Activated naive CD4-positive, alpha-beta T cell treated with anti-CD3 and anti-CD28 coated beads, Interleukin-2, amount 50 U/mL, for 16 hours (primary cell): ENCODE measurements at places on chromosomes 16 and 17.

DNA sequence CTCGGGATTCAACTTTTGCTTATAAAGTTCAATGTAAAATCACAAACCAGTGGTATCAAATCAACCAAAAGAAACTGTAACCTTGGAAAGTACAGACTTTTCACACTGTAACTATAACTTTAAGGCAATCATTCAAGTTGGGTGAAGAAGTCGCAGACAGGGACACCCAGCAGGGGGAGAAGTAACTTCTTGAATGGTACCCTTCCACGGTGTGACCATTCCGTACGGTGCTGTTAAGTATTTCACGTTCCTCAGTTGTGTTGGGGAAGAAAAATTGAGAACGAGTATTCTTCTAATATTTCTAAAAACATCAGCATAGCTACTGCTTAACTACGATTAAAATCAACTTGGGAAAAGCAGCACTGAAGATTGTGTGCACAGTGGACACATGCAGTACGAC, 55.8 kb downstream of the MYH10 start:
- DNase-seq, result no peak

DNA sequence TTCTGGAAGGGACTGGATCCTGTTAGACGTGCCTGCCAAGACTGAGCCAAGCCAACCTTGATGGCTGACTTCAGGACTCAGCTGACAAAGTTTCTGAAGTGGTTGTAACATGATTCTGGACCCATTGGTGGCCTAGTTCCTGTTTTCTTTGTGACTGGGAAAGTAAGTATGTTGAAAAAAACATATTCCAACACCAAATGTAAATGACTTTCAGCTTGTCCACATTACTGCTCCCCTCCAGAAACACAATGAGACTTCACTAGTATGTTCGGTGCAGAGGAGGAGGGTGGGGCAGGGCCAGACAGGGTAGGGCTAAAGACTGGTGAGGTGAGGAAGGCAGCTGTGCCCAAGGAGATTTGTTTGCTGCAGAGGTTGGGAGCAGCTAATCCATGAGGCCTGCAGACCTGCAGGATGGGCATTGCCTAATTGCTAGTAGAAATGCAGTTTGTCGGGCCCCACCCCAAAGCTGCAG, 26.4 kb downstream of the NMT1 start:
- DNase-seq, result no peak

DNA sequence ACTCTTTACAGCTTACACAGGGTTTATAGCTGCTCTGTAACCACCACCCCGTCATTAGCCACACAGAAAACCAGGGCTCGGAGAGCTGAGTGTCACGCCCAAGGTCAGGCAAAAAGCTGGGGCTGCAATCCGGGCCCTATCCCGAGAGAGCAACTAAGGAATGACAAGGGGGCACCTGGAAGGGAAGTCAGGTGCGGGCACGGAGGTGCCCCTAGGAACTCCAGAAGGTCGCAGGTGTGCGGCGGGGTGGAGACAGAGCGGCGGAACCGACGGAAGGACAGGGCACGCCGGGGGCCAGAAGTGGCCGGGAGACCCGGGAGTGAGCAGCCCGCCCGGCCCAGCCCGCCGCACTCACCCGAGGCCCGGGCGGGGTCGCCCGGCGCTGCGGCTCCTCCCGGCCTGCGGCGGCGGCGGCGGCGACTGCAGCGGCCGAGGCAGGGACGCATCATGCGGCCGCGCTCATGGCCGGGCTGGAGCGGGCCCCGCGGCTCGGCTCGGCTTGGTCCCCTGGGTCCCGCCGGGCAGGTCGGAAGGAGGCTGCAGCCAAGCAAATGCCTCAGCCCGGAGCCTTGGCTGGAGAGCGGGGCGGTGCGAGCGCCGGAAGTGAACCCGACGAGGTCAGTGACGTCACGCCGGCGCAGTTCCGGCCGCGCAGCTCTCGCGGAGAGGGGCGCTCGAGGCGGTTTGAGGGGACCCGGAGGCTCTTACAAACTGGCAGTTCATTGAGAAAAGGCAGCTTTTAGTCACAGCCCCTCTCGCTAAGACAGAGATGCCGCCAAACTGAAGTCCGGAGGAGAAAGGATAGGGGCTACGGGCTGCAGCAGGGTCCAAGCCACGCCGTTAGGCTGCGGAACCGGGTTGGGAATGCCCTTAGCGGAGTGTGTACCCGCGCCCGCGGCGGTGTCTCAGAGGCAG, at the start of gene ZDHHC7:
ZDHHC7 (minus strand) TSS at position 605 of the 915 bp plus-strand sequence. CDS start 20,917 bp downstream, outside the sequence.
- DNase-seq, result peak; percentile 84

DNA sequence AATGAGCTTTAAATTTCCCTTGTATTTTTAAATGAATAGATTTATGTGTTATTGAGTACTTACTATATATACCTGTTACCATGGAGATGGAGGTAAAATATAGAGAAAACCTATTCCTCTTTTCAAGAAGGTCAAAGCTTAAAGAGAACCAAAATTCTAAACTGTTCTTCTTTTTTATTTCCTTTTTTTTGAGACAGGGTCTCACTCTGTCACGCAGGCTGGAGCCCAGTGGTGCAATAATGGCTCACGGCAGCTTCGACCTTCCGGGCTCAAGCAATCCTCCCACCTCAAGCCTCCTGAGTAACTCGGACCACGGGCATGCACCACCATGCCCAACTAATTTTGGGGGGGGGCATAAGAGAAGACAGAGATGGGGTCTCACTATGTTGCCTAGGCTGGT, 25.0 kb upstream of the TMEM97 start:
- no peak for DNase-seq

GRCh38 chr17:59839651-59840328, 53.0 kb downstream of the TUBD1 start:
- no peak for DNase-seq

DNA sequence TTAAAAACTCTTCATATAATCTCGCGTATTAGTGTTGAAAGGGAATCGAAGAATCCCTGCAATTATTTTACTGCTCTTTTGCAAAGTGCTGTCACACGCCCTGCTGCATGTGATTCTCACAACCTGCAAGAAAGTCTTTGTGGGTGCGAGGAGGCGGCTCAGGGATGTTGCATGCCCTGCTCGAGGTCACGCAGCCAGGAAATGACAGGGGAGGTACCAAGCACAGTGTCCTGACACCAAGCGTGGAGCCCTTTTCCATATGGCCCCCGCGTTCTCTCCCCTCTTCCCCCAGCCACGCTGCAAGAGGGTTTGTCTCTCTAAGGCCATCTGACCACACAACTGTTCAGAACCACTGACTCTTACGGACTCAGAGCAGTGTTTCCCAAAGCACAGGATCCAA, 37.6 kb downstream of the OR3A1 start:
- no peak for DNase-seq

DNA sequence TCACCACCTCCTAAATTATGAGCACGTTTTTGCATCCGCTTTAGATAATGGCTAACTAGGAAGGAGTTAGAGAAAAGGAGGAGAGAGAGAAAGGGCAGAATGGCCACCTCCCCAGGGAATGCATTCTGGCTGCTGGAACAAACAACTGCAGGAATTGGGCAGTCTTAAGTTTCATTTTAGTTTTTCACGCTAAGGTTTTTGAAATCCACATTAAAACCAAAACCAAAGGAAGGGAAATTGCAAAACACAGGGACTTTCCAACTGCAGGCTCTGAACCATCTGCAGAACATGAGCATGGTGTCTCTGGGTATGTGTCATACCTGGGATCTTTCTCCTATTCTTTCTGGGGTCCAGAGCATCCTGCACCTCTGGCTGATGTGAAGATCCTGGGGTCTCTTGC, 12.1 kb upstream of the CCL8 start:
- DNase-seq, result no peak

- DNase-seq, result no peak
Observed at GRCh38 chr16:8958344-8959167, 5.2 kb downstream of the USP7 start.

DNA sequence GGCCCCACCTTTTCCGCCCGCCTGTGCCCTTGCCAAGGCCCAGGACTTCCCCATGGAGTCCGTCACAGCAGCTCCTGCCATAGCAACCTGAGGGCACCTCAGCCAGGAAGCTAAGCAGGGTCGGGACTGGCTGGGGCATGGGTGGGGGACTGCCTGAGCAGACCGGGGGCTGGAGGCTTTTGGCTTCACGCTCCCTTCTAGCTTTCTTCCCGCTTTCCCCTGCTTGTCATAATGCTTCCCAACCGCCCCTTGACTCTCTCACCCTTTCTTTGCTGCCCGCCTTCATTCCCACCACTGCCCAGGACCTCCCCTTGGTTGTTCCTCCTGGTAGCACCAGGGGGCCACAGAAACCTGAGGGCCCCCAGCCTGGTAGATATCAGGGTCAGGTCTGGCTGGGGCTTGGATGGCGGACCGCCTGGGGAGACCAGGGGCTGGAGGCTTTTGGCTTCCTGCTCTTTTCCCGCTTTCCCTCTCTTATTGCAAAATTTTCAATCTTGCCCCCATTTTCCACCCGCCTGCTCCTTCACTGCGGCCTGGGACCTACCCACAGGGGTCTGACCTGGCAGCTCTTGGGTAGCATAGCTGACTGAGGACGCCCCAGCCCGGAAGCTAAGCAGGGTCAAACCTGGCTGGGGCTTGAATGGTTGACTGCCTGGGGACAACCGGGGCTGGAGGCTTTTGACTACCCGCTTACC, 2287.7 kb downstream of the TP53TG3F start:
- DNase-seq, result no peak

GRCh38 chr16:22117609-22118008, 25.3 kb downstream of the VWA3A start:
- DNase-seq, result no peak

DNA sequence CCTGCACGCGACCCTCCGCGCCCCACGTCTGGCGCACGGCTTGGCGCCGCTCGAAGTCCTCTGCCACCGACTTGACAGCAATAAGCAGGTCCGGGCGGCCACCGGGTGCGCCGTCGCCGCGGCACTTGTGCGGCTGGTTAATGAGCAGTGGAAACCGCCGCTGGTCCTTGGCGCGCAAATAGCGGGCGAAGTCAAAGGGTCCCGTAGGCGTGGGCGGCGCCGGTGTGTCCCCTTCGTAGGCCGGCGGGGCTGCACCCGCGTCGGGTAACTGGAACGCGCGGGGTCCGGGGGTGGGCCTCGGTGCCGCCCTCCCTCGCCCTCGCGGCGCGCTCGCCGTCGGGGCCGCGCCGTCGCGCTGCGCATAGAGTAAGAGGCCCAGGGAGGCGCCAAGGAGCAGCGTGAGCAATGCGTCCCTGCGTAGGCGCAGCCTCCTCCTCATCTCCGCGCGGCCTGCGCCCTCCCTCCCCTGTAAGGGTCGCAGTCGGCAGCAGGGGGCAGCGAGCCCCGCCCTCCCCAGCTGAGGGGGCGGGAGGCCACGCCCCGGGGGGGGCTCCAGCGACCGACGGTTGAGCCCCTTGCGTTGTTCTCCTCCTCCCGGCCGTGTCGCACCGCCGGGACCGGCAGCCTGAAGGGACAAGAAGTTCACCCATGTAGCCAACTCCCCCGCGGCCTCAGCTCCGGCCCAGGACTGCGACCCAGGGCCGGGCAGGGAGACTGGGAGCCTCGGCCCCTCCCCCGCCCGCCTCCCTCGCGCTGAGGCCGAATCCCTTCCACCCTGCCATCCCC, 558 bp downstream of the B3GNT9 start:
- DNase-seq, result peak; percentile 61

GRCh38 chr17:16214190-16215001, 938 bp downstream of the NCOR1 start:
- no peak for DNase-seq

DNA sequence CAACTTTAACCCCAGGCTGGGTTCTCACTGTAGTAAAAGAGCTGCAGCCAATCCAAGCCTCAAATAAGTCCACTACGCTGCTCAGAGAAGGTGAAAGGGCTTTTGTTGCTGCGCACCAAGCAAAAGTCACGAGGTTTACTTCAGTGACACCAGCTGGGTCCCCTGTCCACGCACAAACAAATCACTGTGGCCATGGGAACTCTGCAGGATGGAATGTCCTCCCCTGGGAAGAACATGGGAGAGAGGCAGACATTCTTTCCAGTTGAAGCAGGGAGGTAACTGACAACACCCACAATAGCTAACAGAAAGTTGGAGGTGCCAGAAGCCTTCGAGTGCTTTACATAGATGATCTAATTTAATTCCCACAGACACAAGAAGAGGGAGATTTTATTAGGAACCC, 181.9 kb downstream of the PMP22 start:
- DNase-seq, result no peak

- no peak for DNase-seq
Observed at GRCh38 chr17:17636272-17636885, 44.9 kb upstream of the PEMT start.

- DNase-seq, result no peak
Observed at GRCh38 chr16:87227296-87227951, 89.8 kb downstream of the C16orf95 start.

- no peak for DNase-seq
Observed at GRCh38 chr17:82973456-82974135, 105.8 kb upstream of the METRNL start.

DNA sequence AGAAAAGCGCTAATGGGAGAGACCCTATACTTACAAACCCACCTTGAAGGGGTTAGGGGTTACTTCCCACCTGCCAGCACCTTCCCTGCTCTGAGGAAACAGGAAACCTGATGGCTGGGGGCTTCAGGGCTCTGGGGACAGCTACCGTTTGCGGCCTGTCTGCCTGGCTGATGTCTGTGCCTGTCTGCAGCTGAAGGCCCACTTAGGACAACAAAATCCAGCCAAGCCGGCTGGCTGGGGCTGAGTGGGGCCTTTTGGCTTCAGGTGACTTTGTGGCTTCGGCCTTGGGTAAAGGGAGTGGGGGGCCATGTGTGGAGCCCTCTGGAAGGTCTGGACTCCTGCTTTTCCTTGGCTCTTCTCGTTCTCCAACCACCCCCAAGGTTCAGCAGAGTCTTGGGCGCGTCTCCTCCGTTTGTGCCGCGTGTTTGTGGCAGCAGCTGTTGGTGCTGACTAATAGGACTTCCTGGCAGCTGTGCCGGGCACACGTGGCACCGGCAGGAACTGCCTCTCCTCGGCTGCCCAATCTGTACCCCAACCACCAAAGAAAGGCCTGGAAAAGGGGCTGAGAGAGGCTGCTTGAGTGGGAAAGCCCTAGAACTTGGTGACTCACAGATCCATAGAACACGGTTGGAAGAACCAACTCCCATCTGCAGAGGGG, 186.7 kb downstream of the MSI2 start:
- peak; percentile 69 for DNase-seq

DNA sequence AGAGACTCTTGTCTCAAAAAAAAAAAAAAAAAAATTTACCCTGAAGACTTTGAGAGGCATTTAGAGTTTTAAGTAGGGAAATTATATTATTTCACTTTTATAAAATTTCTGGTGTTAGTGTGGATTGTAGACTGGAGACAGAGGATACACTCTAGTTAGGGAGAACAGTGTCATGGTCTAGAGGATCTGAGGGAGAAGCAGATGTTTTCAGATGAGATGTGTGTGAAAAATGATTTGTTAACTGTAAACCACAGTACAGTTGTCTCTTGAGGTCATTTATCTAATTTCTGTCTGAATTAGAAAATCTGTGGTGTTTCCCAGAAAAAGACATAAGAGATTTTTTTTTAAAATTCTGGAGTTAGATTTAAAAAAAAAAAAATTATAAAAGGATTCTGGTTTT, 54.8 kb downstream of the NUP88 start:
- DNase-seq, result no peak

DNA sequence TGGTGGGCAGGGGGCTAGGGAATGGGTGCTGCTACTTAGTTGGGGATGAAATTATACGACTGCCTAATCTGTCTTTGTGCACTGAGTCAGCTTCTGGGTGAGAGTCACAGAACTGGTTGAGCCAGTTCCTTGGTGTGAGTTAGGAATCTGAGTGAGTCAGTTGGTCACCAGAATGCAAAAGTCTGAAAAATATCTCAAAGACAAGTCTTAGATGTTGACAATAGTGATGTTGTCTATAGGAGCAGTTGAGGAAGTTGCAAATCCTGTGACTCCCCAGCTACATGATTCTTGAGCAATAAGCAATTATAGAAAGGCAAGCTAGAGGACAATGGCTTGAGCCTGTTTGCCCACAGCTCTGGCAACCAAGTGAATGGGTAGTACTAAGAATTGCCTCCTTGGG, 399.2 kb downstream of the CNTNAP4 start:
- no peak for DNase-seq

- DNase-seq, result no peak
Observed at GRCh38 chr16:77304134-77304533, 104.9 kb downstream of the SYCE1L start.
